ENCODE measurements at places on chromosomes 4 and X.

DNA sequence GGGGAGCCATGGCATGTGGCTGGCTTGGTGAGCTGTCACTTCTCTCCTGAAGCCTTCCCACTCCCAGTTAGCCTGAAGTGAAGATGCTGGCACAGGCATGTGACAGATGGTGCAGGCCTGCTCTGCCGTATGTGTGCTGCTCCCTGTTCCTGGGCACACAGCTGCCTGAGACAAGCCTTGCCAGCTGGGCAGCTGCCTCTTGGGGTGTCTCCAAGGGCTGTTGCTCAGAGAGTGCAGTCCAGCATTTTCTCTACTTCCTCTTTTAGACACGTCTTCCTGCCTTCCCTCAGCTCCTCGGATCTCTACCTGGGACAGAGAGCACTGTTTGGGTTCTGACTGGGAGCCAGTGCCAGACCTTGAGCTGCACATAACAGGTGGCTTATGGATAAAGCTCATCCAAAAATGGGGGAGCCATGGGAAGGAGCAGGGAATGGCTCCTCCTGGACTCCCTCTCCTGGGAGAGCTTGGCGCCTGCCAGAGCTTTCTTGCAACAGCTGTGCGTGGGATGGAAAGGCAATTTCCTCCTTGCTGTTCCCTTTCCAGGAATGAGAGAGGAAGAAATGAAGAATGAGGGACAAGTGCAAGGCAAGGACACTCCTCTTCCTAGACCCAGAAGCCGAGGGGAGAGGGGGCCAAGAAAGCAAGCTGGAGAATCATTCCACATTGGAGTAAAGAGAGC, 132.9 kb downstream of the MSL3 start:
- no peak for DNase-seq

GRCh38 chr4:72791054-72791453, 222.0 kb upstream of the ADAMTS3 start:
- no peak for DNase-seq

- no peak for DNase-seq
Observed at GRCh38 chr4:142402156-142402555, 443.9 kb downstream of the INPP4B start.

GRCh38 chr4:155161357-155161756, 47.1 kb upstream of the NPY2R start:
- no peak for DNase-seq

DNA sequence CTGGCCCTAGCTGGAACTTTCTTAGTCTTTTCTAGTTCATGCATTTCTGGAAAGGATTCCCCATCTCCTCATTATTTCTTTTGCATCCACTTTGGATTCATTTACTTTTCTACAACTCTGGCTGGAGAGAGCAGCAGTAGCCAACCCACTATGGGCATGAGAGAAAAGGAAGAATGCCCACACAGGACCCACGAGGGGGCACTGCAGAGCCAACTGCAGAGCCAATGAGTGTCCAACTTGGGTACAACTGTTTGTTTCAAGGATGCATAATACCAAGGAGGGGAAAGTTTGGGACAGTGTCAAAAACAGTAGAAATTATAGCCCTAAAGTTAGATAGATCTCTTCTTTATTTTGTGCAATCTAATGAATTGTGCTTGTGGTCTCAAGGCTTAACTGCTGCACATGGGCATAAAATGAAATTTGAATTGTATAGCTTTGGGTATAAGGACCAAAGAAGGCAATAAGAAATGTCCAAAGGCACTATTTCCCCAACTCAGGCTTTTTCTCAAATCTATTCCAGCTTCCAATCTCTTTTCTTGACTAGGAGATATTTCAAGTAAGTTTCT, 230.6 kb downstream of the NSUN7 start:
- DNase-seq, result no peak

- no peak for DNase-seq
Observed at GRCh38 chr4:40486534-40486933, 143.1 kb downstream of the RBM47 start.

DNA sequence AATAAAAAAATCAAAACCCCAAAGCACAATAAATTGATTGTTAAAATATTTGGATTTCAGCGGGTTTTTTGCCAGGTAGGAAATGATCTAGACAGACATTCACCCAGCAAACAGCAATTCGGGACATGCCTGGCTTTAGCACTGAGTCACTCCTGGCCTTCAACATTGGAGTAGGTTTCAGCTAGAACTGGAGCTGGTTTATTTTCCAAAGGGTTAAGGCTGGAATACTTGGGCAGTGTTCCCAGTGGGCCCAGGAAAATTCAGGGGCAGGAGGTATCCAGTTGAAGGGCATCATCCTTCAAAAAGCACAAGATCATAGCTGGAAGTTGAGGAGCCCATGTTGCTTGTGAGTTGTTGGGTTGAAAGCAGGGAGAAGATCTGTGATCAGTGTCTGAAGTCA, 41.0 kb downstream of the TXLNG start:
- no peak for DNase-seq

DNA sequence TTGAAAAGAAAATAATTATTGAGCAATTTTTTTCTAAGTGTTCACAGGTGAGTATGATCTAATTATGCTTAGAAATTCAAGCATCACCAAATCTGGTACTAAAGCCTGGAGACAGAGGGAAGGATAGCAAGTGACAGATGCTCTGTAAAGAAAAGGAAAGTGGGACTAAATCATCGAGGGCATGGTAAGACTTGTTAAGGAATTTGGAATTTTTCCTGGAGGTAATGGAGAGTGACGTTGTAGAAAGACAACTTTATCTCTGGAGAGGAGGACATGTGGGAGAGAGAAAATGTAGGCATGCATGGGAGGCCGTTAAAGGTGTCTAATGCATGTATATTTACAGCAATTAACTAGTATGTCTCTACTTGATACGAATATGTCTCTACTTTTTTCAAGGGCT, 333.2 kb upstream of the ATOH1 start:
- no peak for DNase-seq

GRCh38 chrX:54134269-54134668, 48.8 kb downstream of the FAM120C start:
- DNase-seq, result no peak

GRCh38 chrX:145068450-145068849, 178.9 kb upstream of the SPANXN1 start:
- DNase-seq, result no peak

DNA sequence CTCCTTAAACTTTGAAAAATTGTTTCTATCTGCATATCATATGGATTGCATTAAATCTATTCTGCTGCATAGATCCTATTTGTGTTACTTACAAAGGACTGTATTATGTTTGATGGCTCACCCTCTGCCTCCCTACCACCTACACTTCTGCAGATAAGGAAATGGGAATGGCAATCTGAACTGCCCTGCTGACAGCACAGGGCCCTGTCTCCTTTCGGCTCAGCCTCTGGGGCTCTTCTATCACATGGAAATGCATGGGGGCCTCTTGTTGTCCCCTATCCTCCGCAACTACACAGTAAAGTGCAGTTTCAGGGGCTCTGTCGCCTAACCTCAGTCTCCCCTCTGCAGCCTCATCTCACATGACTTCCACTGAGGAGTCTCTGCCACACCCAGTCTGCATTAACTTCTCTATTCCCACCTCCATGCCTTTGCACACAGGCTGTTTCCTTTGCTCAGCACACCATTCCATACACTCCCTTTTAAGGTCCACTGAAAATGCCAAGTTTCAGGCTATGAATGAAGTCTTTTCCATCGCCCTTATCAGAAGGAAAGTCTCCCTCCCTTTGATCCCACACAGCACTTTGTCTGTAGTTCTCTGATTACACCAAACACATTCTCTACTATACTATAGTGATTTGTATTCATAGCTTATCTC, 12.5 kb downstream of the RELL1 start:
- DNase-seq, result no peak

GRCh38 chrX:17021851-17022604, 75.6 kb downstream of the REPS2 start:
- no peak for DNase-seq

- no peak for DNase-seq
Observed at GRCh38 chr4:187307131-187307530, 583.5 kb upstream of the FAT1 start.

- DNase-seq, result no peak
Observed at GRCh38 chrX:56860888-56861287, 131.8 kb downstream of the NBDY start.

GRCh38 chr4:17324386-17324830, 187.5 kb downstream of the QDPR start:
- DNase-seq, result no peak

- no peak for DNase-seq
Observed at GRCh38 chr4:24970191-24970590, 57.3 kb upstream of the CCDC149 start.

- peak; percentile 50 for DNase-seq
Observed at GRCh38 chr4:147590249-147590920, 26.8 kb upstream of the TMEM184C start.

DNA sequence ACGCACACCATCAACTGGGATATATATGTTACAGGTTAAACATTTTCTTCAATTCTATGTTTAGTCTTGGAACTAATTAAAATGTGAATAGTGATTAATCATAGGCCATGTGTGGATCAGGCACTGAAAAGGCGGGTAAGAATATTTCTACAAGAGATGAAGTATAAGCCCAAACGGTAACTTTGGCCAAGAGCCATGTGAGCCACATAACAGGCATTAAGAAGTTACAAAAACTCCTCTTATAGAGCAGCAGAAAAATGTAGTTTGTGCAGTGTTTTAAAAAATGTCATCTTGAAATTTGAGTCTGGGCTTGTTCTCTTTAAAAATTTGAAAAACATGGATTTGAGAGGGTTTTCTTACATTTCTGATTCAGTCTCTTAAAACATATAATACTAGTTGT, 521.8 kb upstream of the DIPK2B start:
- no peak for DNase-seq

DNA sequence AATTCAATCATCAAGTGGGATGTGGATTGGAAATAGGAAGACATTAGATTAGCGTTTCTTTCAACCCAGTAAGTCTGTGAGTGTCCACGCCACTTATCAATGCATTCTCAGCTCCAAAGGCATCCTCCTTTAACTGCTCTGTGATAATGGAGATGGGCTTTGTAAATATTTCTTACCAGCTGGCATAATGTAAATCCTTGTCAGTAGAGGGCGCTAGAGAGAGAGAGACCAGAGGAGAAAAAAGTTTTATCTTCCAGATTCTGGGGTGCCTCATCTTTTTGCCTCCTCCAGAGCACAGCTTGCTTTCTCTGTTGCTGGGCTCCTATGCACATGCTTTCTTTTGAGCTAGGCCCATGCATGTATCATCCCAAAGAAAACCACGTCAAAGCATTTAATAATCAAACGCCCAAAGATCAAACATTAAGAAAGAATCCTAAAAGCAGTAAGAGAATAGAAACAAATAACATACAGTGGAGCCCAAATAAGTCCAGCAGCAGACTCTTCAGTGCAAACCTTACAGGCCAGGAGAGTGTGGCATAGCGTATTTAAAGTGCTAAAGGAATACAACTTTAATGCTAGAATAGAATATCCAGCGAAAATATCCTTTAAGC, 9.6 kb upstream of the MTMR1 start:
- DNase-seq, result peak; percentile 36

DNA sequence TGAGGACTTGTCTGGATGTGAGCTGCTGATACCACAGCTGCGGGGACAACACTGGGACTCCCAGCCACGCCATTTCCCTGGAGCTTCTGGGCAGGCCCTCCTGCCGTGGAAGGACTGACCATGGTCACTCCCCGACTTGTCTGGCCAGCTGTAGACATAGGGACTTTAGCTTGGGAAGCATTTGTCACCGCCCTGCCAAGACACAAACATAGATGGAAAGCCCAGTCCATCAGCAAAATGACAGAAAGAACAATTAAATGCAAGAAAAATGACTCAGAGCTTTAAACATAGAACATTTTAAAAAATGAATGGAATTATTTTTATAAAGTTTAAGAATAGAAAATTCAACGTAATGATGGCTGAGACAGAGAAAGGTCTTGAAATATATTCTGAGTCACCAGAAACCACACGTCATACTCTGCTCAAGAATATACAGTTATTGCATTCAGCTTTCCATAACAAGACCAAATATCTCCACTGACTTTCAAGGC, 107.6 kb upstream of the CBR4 start:
- DNase-seq, result no peak

GRCh38 chrX:68929332-68930150, 100.7 kb downstream of the EFNB1 start:
- no peak for DNase-seq

- no peak for DNase-seq
Observed at GRCh38 chrX:16511796-16512776, 137.9 kb upstream of the S100G start.

GRCh38 chr4:89992744-89993143, 98.1 kb downstream of the MMRN1 start:
- no peak for DNase-seq

DNA sequence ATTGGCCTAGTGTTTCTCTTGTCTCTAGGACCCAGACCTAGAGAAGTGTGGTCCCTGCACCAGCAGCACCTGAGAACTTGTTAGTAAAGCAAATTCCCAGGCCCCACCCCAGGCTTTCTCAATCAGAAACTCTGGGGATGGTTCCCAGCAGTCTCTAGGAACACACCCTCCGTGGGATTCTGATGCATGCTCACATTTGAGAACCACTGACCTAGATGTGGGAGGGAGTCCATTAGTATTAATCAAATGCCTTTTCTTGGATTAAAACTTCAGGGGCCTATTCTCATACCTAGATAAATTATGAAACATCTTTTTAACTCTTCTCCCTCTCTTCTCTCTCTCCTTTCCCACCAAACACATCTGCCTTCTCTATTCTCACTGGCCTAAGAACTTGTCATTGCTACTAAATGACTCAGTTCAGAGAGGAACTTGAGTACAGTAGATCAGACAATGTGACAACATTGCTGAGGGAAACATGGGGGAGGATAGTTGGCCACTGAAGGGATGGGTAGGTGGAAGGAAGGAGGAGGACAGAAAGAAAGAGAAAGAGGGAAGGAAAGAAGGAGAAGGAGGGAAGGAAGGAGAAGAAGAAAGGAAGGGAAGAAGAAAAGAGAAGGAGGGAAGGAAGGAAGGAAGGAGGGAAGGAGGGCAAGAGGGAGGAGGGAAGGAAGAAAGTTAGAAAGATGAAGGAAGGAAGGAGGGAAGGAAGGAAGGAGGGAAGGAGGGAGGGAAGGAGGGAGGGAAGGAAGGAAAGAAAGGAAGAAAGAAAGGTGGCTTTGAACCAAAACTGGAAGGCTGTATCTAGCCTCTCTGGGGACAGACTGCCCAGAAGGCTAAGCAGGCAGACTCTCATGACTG, 132.7 kb upstream of the MAP3K15 start:
- no peak for DNase-seq

- DNase-seq, result no peak
Observed at GRCh38 chr4:120801137-120801758, 121.3 kb downstream of the PRDM5 start.

DNA sequence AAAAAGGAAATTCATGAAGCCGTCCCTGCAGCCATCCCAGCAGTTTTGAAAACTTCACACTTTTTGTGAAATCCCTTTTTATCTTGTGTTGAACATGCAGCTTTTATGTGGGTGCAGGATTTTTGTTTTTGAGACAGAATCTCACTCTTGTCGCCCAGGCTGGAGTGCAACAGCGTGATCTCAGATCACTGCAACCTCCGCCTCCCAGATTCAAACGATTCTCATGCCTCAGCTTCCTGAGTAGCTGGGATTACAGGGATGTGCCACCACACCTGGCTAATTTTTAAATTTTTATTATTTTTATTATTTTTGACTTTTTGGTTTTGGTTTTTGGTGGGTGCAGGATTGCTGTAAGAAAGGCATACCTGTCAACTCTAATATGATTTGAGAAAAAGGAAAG, 8.0 kb upstream of the MSMO1 start:
- DNase-seq, result no peak

- no peak for DNase-seq
Observed at GRCh38 chr4:125368146-125368545, 53.4 kb downstream of the FAT4 start.

Data from SHP77 (cell line).